ENCODE measurements at places on chromosomes 11 and 22. TPM values are rescaled to one million over a fixed set of nuclear protein-coding genes. Genes with fewer than 3 reads are reported as not detected.
A peak's percentile ranks its signal among the peaks of the same experiment; 100 is the strongest.

Gene MPZL3
- 6.2 TPM for total RNA-seq

Gene MUC6
- 2.3 TPM for total RNA-seq

Gene TRIM3
- total RNA-seq, result 20.3 TPM

Gene FOLH1
- 43.9 TPM for total RNA-seq

Gene GRIK4
- total RNA-seq, result 1.7 TPM

Gene DKK3
- 160 TPM for total RNA-seq

Gene CECR2
- total RNA-seq, result 3.1 TPM

Gene CTSW
- total RNA-seq, result 1.8 TPM

DNA sequence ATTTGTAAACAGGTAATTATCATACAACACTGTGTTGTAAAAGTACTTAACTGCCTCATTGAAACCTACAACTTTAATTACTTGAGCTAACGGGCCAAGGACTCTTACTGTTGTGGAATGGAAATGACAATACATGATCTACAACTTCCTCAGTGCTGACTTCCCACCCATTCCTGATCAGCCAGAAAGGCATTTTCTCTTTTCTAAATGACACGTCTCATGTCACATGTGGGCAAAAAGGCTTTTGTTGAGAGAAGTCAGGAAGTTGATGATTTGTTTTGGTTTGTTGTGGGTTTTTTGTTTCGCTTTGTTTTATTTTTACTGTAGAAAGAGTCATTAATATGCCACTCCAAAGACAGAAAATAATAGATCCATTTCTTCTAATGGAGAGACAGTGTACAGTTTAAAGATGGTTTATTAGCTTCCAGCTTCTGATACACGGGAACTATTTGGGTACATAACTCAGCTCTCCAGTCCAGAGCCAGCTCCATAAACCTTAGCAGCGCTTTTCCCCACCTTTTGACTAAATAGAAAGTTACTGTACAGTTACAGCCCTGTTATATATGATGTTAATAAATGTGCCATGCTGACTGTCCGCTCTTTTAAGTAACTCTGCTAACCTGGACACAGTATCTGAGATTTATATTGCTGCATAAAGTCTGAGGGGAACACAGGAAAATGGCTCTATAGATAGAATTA is 509.4 kb upstream of the API5 start:
- no peak overlapping the region for H3K27ac ChIP-seq
- no peaks in the 10 kb centered on the region for H3K4me1 ChIP-seq
- no peaks in the 10 kb centered on the region for H3K27me3 ChIP-seq

- H3K27ac ChIP-seq, result no peak overlapping the region
- no peaks in the 10 kb centered on the region for H3K4me1 ChIP-seq
- H3K4me3 ChIP-seq, result no peak overlapping the region
- no peaks in the 10 kb centered on the region for H3K36me3 ChIP-seq
- no peak for DNase-seq
These were observed 71.6 kb upstream of the NECTIN1 start for GRCh38 chr11:119800619-119801018.

- no peak overlapping the region for H3K4me3 ChIP-seq
- no peaks in the 10 kb centered on the region for H3K36me3 ChIP-seq
- DNase-seq, result no peak
- H3K27ac ChIP-seq, result peak overlapping the region; percentile 18
- no peaks in the 10 kb centered on the region for H3K27me3 ChIP-seq
These were observed 40.1 kb upstream of the TIMP3 start for GRCh38 chr22:32761251-32761903.

DNA sequence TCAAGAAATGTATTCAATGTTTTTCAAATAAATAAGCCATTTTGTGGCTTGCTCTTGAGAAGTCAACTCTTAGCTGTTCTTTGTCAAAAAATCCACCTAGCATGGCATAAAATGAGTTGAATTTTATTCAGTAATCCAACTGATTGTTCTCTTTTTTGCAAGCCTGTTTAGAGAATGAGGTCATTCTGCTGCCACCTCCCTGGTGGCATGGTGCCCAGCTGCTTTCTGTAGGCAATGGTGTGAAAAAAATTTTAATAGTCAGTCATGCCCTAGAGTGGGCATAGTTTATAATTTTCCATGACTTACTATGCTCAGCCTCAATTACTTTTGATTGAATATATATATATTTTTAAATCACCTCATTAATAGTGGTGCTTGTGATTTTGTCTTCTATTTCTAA is 177.2 kb downstream of the INSC start:
- H3K4me1 ChIP-seq, result no peaks in the 10 kb centered on the region
- no peaks in the 10 kb centered on the region for H3K27me3 ChIP-seq
- H3K4me3 ChIP-seq, result no peak overlapping the region
- no peak overlapping the region for H3K27ac ChIP-seq

DNA sequence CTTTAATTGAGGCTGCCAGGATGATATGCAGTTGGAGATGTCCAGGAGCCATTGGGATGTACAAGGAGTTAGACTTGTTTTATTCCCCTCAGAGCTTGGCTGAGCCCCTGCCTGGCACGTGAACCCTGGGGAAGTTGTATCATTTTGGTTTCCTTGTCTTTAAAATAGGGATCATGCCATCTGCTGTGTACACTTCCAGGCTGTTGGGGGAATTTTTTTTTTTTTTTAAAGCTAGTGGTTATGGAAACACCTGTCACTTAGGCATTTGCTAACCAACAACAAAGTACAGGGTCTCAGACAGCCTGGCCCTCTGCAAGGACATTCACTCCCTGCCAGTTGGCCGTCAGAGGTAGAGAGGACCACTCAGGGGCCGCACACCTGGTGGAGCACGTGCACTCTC is 8.5 kb upstream of the RAB1B start:
- H3K4me3 ChIP-seq, result no peak overlapping the region
- DNase-seq, result no peak
- no peak overlapping the region for H3K27ac ChIP-seq

DNA sequence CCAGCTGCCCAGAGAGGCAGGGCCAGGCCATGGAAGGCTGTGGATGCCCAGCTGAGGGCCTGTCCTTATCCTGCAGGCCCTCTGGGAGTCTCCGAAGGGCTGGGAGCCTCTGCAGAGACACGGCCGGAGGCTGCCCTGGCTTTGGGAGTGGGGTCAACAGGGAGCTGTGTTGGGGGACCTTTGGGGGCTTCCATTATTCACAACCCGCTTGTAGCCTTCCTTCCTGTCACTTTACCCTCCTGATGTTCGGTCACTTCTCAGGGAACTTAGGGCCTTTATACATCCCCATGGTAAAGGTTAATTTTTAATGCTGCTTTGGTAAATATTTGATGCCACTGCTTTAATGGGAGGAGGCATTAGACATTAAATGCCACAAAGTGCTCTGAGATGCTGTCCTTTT is 44.9 kb downstream of the SHISAL1 start:
- no peaks in the 10 kb centered on the region for H3K27me3 ChIP-seq
- no peaks in the 10 kb centered on the region for H3K36me3 ChIP-seq
- no peak for DNase-seq
- H3K4me1 ChIP-seq, result no peaks in the 10 kb centered on the region
- no peak overlapping the region for H3K27ac ChIP-seq
- no peak overlapping the region for H3K4me3 ChIP-seq

DNA sequence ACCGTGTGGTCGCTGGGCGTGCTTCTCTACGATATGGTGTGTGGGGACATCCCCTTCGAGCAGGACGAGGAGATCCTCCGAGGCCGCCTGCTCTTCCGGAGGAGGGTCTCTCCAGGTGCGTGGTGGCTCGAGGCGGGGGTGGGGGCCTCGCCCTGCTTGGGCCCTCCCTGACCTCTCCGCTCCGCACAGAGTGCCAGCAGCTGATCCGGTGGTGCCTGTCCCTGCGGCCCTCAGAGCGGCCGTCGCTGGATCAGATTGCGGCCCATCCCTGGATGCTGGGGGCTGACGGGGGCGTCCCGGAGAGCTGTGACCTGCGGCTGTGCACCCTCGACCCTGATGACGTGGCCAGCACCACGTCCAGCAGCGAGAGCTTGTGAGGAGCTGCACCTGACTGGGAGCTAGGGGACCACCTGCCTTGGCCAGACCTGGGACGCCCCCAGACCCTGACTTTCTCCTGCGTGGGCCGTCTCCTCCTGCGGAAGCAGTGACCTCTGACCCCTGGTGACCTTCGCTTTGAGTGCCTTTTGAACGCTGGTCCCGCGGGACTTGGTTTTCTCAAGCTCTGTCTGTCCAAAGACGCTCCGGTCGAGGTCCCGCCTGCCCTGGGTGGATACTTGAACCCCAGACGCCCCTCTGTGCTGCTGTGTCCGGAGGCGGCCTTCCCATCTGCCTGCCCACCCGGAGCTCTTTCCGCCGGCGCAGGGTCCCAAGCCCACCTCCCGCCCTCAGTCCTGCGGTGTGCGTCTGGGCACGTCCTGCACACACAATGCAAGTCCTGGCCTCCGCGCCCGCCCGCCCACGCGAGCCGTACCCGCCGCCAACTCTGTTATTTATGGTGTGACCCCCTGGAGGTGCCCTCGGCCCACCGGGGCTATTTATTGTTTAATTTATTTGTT is 2.4 kb downstream of the PIM3 start:
- peak overlapping the region; percentile 92 for H3K27ac ChIP-seq
- no peaks in the 10 kb centered on the region for H3K27me3 ChIP-seq
- H3K36me3 ChIP-seq, result peaks cover 16% of the 10 kb centered on the region
- H3K4me3 ChIP-seq, result peak overlapping the region; percentile 83
- DNase-seq, result peak; percentile 22

GRCh38 chr11:6755303-6755952 is 16.3 kb downstream of the OR2AG2 start:
- no peaks in the 10 kb centered on the region for H3K36me3 ChIP-seq
- no peaks in the 10 kb centered on the region for H3K4me1 ChIP-seq
- H3K4me3 ChIP-seq, result no peak overlapping the region
- no peak for DNase-seq
- H3K27me3 ChIP-seq, result no peaks in the 10 kb centered on the region

GRCh38 chr22:17639247-17639741 is 737 bp downstream of the BCL2L13 start:
- no peaks in the 10 kb centered on the region for H3K27me3 ChIP-seq
- peak; percentile 57 for DNase-seq
- H3K36me3 ChIP-seq, result no peaks in the 10 kb centered on the region
- H3K27ac ChIP-seq, result peak overlapping the region; percentile 99
- peak overlapping the region; percentile 68 for H3K4me3 ChIP-seq
- H3K4me1 ChIP-seq, result peaks cover 7% of the 10 kb centered on the region

- no peak overlapping the region for H3K4me3 ChIP-seq
- no peak for DNase-seq
- H3K4me1 ChIP-seq, result no peaks in the 10 kb centered on the region
These were observed 42.9 kb downstream of the INSC start for GRCh38 chr11:15157606-15158137.

DNA sequence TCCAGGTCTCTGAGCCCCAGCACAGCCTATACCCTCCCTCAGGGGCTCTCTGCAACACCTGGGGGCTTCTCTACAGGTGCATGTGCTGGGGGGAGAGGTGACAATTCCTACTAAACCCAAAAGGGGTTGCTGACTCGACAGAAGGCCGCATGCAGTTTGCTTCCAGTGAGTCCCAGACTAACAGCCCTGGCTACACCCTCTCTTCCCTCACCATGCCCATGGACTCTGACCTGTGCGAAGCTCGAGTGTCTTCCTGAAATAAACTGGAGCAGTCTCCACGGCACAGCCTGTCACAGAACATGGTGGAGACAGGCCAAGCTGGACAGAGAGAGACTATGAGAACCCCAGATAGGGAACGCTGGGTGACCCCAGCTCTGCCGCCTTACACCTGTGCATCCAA is 16.6 kb downstream of the PLEKHA7 start:
- DNase-seq, result no peak
- no peak overlapping the region for H3K4me3 ChIP-seq

- no peak overlapping the region for H3K27ac ChIP-seq
- H3K4me1 ChIP-seq, result no peaks in the 10 kb centered on the region
- H3K4me3 ChIP-seq, result no peak overlapping the region
These were observed 2.0 kb downstream of the LRRC4C start for GRCh38 chr11:41457216-41458014.

- no peaks in the 10 kb centered on the region for H3K36me3 ChIP-seq
- H3K4me1 ChIP-seq, result peaks cover 11% of the 10 kb centered on the region
- peak; percentile 23 for DNase-seq
- peak overlapping the region; percentile 89 for H3K27ac ChIP-seq
- no peak overlapping the region for H3K4me3 ChIP-seq
These were observed 14.1 kb downstream of the MIAT start for GRCh38 chr22:26671317-26672059.

DNA sequence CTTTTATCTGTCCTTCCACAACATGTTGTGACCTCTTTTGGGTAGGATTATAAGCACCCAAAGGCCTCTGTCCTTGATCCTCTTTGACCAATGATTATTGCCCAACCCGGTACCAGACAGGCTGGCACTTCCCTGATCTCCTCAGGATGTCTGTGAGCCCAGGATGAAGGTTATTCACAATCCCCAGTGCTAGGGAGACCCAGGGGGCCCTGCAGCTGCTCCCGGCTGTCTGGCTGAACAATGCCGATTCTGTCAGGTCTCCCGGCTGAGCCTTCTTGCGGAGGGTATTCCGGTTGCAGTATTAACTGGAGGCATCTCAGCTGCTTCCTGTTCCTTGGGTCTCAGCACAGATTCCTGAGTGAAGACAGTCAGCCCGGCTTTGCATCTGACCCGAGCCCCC is 71.2 kb upstream of the CDON start:
- H3K4me3 ChIP-seq, result no peak overlapping the region
- DNase-seq, result no peak
- H3K27me3 ChIP-seq, result no peaks in the 10 kb centered on the region
- no peaks in the 10 kb centered on the region for H3K36me3 ChIP-seq

GRCh38 chr11:14636119-14636518 is 7.5 kb upstream of the PDE3B start:
- H3K27me3 ChIP-seq, result no peaks in the 10 kb centered on the region
- H3K27ac ChIP-seq, result no peak overlapping the region
- H3K4me3 ChIP-seq, result no peak overlapping the region

DNA sequence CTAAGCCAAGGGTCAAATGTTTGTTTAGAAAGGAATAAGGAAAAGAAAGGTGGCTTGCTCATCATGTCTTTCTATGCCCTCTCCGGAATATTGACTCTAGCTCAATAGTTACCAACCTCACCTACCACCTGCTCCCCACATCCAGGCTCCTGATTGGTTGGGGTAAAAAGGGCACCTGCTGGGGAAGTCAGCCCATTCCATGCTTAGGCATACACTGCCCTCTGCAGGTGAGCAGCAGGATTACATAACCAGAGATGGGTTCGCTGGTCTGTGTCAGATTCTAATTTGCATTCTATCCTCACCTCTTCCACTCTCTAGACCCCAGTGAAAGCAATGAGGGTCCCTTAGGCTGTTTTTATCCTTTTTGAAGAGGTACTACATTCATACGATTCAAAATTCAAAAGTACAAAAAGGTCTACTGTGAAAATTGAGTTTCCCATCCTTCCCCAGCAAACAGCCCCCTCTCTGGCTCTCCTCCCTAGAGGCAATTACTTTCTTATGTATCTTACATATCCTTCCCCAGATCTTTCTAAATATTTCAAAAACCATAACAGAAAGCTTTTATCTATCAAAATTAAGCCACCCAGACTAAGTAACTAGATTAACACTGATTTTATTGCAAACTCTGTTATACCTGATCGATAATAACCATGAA is 98.0 kb upstream of the ASPHD2 start:
- no peak overlapping the region for H3K4me3 ChIP-seq
- no peaks in the 10 kb centered on the region for H3K4me1 ChIP-seq
- H3K36me3 ChIP-seq, result no peaks in the 10 kb centered on the region
- no peaks in the 10 kb centered on the region for H3K27me3 ChIP-seq

GRCh38 chr11:1129143-1129610 is 28.6 kb upstream of the MUC5AC start:
- H3K4me1 ChIP-seq, result no peaks in the 10 kb centered on the region
- H3K4me3 ChIP-seq, result no peak overlapping the region
- H3K27ac ChIP-seq, result no peak overlapping the region
- DNase-seq, result no peak

- DNase-seq, result no peak
- no peaks in the 10 kb centered on the region for H3K4me1 ChIP-seq
- H3K36me3 ChIP-seq, result no peaks in the 10 kb centered on the region
These were observed 44.6 kb downstream of the YAP1 start for GRCh38 chr11:102154806-102155205.

- H3K4me3 ChIP-seq, result no peak overlapping the region
- H3K27me3 ChIP-seq, result no peaks in the 10 kb centered on the region
- H3K36me3 ChIP-seq, result no peaks in the 10 kb centered on the region
- no peak overlapping the region for H3K27ac ChIP-seq
- no peaks in the 10 kb centered on the region for H3K4me1 ChIP-seq
These were observed 79.1 kb downstream of the MORC2 start for GRCh38 chr22:30889268-30889995.
